Naive thymus-derived CD8-positive, alpha-beta T cell (primary cell): ENCODE measurements at places on chromosomes 2 and 18.

- DNase-seq = no peak
Measured at GRCh38 chr2:105806996-105807395, 62.3 kb downstream of the NCK2 start.

- no peak for DNase-seq
Measured at GRCh38 chr18:3611313-3612090, 161.5 kb downstream of the TGIF1 start.

- no peak for DNase-seq
Measured at GRCh38 chr2:46699934-46700256, 215.7 kb downstream of the MCFD2 start.

- DNase-seq = no peak
Measured at GRCh38 chr2:80126596-80127189, 177.9 kb downstream of the LRRTM1 start.

GRCh38 chr2:41832218-41832617 is 215.6 kb upstream of the PKDCC start:
- DNase-seq = no peak

GRCh38 chr2:196798980-196799379 is 503 bp downstream of the GTF3C3 start:
- no peak for DNase-seq

DNA sequence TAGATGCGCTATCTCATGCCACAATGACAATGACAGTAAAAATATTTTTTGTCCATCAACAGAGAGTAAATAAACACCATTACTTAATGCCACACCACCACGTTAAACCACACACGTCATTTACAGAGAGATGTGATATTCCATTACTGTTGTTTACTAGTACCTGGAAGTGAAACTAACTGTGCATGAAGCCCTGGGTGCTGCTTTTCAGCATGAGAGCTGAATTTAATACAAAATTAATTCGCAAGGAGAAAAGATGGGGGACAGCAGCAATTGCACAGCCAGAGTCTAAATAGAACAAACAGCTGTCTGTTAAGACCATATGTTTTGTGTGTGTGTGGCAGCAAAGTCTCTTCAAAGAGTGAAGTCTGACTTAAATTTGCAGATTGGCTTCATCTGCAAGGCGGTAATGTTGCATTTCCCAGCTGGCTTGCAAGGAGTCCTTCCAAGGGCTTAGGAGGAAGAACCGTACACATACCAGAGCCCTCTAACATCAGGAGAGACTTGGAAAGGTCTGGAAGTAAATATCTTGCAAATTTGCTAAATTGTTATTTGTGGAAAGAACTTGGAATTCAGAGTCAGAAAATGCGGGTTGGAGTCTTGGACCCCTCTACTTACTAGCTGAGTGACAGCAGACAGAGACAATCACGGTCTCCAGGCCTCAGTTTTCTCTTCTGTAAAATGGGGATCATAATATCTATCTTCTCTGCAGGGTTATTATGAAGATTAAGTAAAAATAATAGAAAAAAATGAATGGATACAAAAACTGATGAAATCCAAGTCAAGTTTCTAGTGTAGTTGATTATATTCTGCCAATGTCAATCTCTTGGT is 127.6 kb downstream of the ALPK2 start:
- no peak for DNase-seq

GRCh38 chr18:76941284-76941683 is 118.9 kb downstream of the ZNF236 start:
- DNase-seq = no peak

GRCh38 chr2:195769975-195770374 is 112.9 kb downstream of the SLC39A10 start:
- DNase-seq = no peak

DNA sequence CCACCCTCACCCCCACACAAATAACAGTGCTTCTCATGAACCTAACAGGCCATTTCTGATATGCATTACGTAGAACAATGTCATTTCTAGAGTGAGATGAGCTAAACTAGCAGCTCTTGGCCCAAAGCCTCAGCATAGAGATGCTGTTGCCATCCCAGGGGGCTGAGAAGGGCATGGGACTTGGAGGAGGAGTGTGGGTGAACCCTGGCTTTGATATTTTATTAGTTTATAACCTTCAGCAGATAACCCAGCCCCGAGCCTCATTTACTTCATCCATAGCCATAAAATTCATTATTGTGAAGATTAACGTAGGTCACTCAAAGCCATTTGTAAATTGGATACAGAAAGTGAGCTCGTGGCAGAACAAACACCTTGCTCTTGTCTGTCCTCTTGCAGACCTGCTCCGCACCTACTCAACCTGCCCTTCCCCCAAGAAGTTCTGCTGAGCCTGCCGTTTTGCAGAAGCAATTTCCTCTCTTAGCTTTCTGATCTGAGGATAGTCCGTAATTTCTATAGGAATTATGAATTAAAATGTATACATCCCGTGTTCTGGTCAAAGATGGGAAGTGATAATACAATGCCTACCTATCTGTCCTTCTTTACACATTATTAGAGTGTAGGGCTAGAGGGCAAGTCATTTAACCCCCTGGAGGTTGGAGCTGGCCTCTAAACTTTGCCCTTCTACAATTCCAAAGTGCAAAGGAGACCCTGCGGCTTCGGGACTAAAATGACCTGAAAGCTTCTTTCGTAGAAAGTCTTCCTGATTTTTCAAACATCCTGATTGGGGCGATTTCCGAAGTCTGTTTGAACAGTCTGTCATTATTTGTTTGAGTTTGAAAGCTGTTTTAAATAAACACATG is 187.4 kb downstream of the BCL2 start:
- peak; percentile 22 for DNase-seq

GRCh38 chr2:54814389-54815147 is 91.1 kb downstream of the EML6 start:
- DNase-seq = no peak
